Stimulated activated naive CD8-positive, alpha-beta T cell treated with anti-CD3 and anti-CD28 coated beads, Interleukin-15, amount 100 ng/mL, for 72 hours (primary cell): ENCODE measurements at places on chromosomes 7 and 10.
A peak's percentile ranks its signal among the peaks of the same experiment; 100 is the strongest.

DNA sequence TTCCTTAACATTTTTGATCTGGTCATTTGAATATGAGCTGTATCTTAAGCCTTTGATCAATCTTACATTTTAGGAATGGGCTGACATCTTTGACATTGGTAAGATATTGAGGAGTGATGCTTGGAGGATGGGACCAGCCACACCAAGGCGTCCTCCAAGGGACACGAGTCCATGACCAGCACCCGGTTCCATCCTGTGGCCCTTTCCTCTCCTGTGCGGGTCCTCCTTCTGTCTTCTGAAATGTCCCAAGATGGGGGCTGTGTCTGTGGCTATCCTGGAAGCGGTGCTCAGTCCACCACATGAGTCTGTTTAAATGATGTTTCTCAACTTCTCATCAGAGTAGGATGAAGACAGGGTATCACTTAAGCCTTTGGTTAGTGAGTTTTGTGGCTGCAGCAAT is 67.3 kb upstream of the SHH start:
- DNase-seq: no peak

DNA sequence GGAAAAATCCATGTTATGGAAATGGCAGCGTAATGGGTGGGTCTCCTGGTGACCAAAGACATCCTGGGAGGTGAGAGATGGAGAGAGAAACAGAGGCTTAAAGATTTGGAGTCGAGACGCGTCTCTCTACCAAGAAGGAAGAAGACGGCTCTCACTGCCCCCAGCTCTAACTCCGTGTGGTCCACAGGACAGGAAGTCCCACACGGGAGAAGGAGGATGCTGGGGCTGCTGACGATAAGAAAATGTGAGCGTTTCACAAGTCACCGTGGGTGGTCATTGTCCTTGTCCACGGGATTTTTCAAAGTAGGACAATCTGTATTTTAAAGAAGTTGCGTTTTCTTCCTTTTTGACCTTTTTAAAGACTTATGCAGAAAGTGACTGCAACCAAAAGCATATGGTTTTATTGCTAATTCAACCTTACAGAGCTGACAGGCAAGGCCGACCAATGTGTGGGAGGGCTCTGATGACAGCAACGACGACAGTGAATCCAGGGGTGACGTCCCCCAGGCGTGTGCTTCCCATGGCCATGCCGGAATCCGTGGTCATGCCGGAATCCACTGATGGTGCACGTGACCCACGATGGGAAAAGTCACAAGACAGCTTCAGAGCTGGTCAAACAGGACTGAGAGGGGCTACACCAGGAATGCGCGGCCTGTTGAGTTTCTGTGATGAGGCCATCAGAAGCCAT is 341.2 kb downstream of the PTPRN2 start:
- no peak for DNase-seq

- no peak for DNase-seq
Observed at GRCh38 chr7:157234271-157234670, 95.5 kb downstream of the UBE3C start.

- no peak for DNase-seq
Observed at GRCh38 chr10:10869592-10869991, 148.1 kb upstream of the CELF2 start.

- DNase-seq: no peak
Observed at GRCh38 chr10:71302874-71303568, 16.0 kb upstream of the SLC29A3 start.

GRCh38 chr7:29328045-29328444 is 133.5 kb downstream of the CHN2 start:
- no peak for DNase-seq

DNA sequence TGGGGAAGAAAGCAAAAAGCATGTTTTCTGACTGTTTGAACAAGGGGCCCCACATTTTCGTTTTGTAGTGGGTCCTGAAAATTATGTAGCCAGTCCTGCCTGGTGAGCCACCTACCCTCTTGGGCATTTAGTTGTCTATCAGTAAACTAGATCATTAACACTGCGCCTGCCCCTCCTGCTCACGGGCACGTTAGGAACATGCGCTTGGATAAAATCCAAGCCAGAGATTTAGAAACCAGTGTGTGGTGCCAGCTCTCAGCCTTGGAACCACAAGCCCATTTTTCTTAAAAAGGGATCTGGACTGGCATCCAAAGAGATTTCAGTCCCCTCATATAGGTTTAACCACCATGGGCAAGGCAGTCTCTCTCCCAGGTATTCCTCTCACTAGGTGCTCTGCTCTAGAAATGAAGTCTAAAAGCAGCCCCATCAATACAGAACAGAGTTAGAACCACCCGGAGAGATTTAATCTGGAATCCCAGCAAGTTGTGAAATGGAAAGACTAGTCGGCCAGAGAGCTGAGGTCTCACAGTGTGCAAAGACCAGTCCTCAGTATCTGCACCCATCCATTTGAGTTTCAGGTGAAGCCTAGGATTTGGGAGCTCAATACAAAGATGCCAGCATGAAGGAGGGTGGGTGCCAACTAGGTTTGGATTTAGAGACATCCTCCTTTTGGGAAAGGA is 123.9 kb upstream of the TCF7L2 start:
- no peak for DNase-seq

GRCh38 chr7:131466735-131467365 is 89.6 kb downstream of the PODXL start:
- DNase-seq: no peak

GRCh38 chr10:102775935-102776669 is 32.4 kb downstream of the WBP1L start:
- no peak for DNase-seq

- DNase-seq: peak; percentile 24
Observed at GRCh38 chr10:102113956-102114857, 6.0 kb downstream of the LDB1 start.

DNA sequence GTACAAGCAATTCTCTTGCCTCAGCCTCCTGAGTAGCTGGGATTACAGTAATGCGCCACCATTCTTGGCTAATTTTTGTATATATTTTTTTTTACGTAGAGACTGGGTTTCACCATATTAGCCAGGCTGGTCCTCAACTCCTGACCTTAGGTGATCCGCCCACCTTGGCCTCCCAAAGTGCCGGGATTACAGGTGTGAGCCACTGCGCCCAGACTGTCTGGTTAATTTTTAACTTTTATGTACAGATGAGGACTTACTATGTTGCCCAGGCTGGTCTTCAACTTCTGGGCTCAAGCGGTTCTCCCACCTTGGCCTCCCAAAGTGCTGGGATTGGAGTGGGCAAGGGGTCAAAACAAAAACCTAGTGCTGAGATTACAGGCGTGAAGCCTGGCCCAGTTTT is 101.8 kb downstream of the JMJD1C start:
- no peak for DNase-seq
